Epithelial cell of umbilical artery (primary cell): ENCODE measurements at places on chromosomes 1 and 21. TPM values are rescaled to one million over a fixed set of nuclear protein-coding genes. Genes with fewer than 3 reads are reported as not detected.

Gene THEM5
- not detected in 2 replicates for total RNA-seq

Gene ANGPTL3
- total RNA-seq: not detected in 2 replicates

Gene KRTAP7-1
- not detected in 2 replicates for total RNA-seq

Gene BEND5
- total RNA-seq: not detected in 2 replicates

Gene FAM72D
- total RNA-seq: 0.97 and 2.0 TPM in 2 replicates

Gene S1PR1
- total RNA-seq: 159 and 166 TPM in 2 replicates

Gene BARHL2
- not detected in 2 replicates for total RNA-seq

Gene PATJ
- 2.3 and 3.2 TPM in 2 replicates for total RNA-seq

Gene C1orf141
- not detected in 2 replicates for total RNA-seq

Gene HES2
- 10.0 and 59.4 TPM in 2 replicates for total RNA-seq

Gene AHCYL1
- 39.8 and 44.5 TPM in 2 replicates for total RNA-seq

Gene RGS8
- total RNA-seq: not detected in 2 replicates

Gene CFAP141
- not detected in 2 replicates for total RNA-seq

Gene BCAN
- 0.15 TPM in 1 of 2 replicates, not detected in the other for total RNA-seq

Gene PTPRF
- total RNA-seq: 54.7 and 58.5 TPM in 2 replicates

Gene FMN2
- total RNA-seq: not detected in 2 replicates

Gene ARHGEF10L
- 5.6 and 5.8 TPM in 2 replicates for total RNA-seq

Gene NUAK2
- total RNA-seq: 0.32 and 0.76 TPM in 2 replicates

Gene CYP4Z1
- total RNA-seq: not detected in 2 replicates

Gene CLCA2
- total RNA-seq: under 0.01 TPM in 2 replicates

Gene ZNF695
- 1.6 and 4.0 TPM in 2 replicates for total RNA-seq

Gene ATP1A4
- total RNA-seq: not detected in 2 replicates

Gene GBP7
- total RNA-seq: not detected in 2 replicates

Gene HSPG2
- total RNA-seq: 507 and 1,288 TPM in 2 replicates

Gene GJA9
- not detected in 2 replicates for total RNA-seq

Gene F13B
- not detected in 2 replicates for total RNA-seq

Gene KCND3
- not detected in 2 replicates for total RNA-seq

Gene MGST3
- total RNA-seq: 144 and 156 TPM in 2 replicates

Gene FCRL2
- total RNA-seq: not detected in 2 replicates

Gene SYCP1
- not detected in 2 replicates for total RNA-seq

Gene BPNT1
- total RNA-seq: 30.5 and 34.3 TPM in 2 replicates

Gene USH2A
- not detected in 2 replicates for total RNA-seq

Gene LCE2C
- not detected in 2 replicates for total RNA-seq

Gene VCAM1
- 14.3 and 47.1 TPM in 2 replicates for total RNA-seq

Gene BACE2
- total RNA-seq: 124 and 149 TPM in 2 replicates

Gene SLAMF7
- total RNA-seq: not detected in 2 replicates

Gene SRM
- 13.3 and 14.6 TPM in 2 replicates for total RNA-seq

Gene OR10R2
- total RNA-seq: not detected in 2 replicates

Gene NBPF12
- 2.9 and 4.4 TPM in 2 replicates for total RNA-seq

Gene IER5
- 16.2 and 33.7 TPM in 2 replicates for total RNA-seq

Gene GBP6
- total RNA-seq: not detected in 2 replicates

Gene ERG
- 44.8 and 47.4 TPM in 2 replicates for total RNA-seq

Gene EXTL2
- 24.0 and 32.8 TPM in 2 replicates for total RNA-seq

Gene HSD11B1
- total RNA-seq: 0.32 and 0.61 TPM in 2 replicates

Gene AIDA
- 40.3 and 48.0 TPM in 2 replicates for total RNA-seq

Gene ADAM30
- total RNA-seq: not detected in 2 replicates

Gene APOBEC4
- total RNA-seq: not detected in 2 replicates

Gene CD1B
- not detected in 2 replicates for total RNA-seq

Gene SH2D1B
- not detected in 2 replicates for total RNA-seq

Gene INAVA
- not detected in 2 replicates for total RNA-seq

Gene GJA8
- total RNA-seq: not detected in 2 replicates

Gene DFFA
- total RNA-seq: 56.5 and 69.3 TPM in 2 replicates
